ENCODE measurements at places on chromosomes 4 and X. TPM values are rescaled to one million over a fixed set of nuclear protein-coding genes. Genes with fewer than 3 reads are reported as not detected.

RBMXL3 gene
- polyA plus RNA-seq = not detected

GRCh38 chr4:65999518-65999871, 329.2 kb upstream of the EPHA5 start:
- no peak for DNase-seq

DNA sequence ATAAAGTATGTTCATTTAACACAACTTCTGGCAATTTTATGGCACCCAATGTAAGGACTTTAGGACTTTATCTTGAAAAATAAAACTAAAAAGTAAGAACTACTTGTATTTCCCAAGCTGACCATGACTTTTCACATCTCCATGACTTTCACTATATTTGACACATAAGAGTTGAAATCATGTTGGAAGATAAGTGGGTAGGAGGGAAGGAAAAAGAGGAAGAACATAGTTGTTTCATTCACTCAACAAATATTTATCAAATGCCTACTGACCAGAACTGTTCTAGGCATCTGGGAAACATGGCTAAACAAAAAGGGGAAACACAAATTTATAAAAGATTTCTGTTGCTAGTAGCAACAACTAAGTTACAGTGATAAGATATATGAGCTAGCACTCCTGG, 16.0 kb downstream of the SCLT1 start:
- no peak for DNase-seq

- no peak for DNase-seq
Measured at GRCh38 chr4:129974730-129975129, 878.8 kb downstream of the C4orf33 start.

DNA sequence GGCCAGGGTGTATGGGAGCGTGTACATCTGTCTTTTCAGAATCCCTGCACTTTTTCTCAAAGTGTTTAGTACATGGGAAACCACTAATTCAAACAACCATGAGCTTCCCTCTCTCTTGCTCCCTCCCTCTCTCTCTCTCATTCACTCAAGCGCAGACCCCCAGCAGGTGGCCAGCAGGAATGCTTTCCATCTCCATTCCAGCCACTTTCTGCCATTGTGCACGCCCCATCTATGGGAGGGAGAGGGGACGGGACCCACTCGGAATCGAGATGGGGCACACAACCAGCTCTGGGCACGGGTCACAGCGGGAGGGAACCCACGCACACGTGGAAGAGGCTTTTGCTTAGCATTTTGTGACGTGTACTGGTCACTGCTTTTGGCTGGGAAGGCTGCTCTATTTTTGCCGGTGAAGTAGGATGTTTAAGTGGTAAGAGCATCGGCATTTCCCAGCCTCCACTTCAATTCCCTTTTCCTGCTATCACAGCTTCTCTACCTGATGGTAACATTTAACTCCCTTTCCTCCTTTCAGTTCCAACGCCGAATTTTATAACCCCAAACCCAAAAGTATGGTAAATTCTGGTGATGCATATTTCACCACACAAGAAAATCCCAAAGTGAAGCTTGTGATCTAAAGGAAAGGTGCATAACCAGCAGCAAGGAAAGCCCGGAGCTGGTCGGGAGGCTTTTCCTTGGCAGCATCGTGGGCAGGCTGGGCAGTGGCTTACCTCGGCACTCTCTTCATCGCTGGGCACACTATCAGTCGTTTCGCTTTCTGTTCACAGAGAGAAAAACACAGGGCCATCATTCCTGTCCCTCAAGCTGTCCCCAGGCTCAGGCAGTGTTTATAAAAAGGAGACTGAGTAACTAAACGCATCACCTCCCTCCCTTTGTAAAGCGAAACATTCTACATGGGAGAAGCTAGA, 84.1 kb downstream of the IRF2 start:
- peak; percentile 62 for DNase-seq

- DNase-seq = no peak
Measured at GRCh38 chr4:181877329-181877848, 365.8 kb upstream of the TENM3 start.
